ENCODE measurements at places on chromosomes 1 and 21.

- DNase-seq, result no peak
These were observed 8.6 kb upstream of the ACTRT2 start for GRCh38 chr1:3012456-3013291.

GRCh38 chr1:187853505-187853904 lies 1024.8 kb downstream of the PLA2G4A start:
- no peak for DNase-seq

GRCh38 chr1:239260842-239261241 lies 125.5 kb upstream of the CHRM3 start:
- DNase-seq, result no peak

GRCh38 chr1:17509363-17509762 lies 30.1 kb upstream of the ARHGEF10L start:
- DNase-seq, result no peak

DNA sequence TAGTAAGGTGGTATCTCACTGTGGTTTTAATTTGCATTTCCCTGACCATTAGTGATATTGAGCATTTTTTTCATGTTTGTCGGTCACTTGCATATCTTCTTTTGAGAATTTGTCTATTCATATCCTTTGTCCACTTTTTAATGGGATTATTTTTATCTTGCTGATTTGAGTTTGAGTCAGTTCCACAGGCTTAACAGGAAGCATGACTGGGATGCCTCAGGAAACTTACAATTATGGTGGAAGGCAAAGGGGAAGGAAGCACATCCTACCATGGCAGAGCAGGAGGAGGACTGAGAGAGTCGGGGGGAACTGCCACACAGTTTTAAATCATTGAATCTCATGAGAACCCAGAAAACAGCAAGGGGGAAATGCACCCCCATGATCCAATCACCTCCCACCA lies 51.1 kb downstream of the ODF2L start:
- no peak for DNase-seq

- no peak for DNase-seq
These were observed 19.0 kb downstream of the KDM4A start for GRCh38 chr1:43668956-43669355.

DNA sequence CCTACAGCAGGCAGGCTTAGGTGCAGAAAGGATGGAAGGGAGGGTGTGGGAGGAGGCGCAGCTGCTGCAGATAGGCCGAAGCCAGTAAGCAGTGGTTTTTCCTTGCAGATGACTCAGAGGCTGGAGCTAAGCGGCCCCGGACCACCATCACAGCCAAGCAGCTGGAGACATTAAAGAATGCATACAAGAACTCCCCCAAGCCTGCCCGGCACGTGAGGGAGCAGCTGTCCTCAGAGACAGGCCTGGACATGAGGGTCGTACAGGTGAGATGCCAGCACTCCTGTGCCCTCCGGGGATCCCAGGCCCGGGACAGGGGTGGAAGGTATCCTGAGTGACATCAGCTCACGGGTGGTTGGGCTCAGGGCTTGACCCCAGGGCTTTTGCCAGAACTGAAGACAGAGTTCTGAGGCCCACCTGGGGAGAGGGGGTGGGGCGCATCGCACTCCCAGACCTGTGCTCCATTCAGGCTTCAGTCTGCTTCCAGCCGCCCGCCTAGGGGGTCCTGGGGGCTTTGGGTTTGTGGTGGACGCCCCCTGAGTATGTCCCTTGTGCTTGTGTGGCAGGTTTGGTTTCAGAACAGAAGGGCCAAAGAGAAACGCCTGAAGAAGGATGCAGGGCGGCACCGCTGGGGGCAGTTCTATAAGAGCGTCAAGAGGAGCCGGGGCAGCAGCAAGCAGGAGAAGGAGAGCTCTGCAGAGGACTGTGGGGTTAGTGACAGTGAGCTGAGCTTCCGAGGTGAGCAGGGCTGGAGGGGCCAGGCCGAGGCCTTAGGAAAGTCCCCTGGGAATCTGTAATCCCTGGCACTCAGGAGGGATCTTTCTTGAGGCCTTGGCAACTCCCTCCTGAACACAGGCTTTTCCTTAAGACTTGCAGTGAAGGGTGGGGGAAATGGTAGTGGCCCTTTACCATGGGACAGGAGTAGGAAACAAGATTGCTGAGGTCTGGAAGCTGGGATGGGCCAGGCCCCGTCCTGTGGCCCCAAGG lies 41.5 kb downstream of the LHX4 start:
- no peak for DNase-seq

DNA sequence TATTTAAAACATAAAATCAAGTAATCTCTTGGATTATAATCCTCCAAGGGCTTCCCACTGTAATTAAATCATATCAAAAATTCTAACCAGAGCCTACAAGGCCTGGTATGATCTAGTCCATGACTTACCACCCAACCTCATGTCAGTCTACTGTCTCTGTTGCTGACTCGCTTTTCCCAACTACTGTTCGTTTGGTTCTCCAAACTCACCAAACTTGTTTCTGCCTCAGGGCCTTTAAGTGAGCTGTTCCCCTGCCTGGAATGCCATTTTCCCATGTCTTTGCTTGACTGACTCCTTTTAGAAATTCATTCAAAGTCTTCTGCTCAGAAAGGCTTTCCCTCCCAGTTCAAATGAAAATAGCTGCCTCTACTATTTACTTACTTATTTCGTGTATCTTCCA lies 95.9 kb downstream of the ZC3H11B start:
- no peak for DNase-seq
